ENCODE measurements at places on chromosomes 16 and 17. TPM values are rescaled to one million over a fixed set of nuclear protein-coding genes. Genes with fewer than 3 reads are reported as not detected.
A peak's percentile ranks its signal among the peaks of the same experiment; 100 is the strongest.

GRCh38 chr16:65054457-65054856 is 67.4 kb downstream of the CDH11 start:
- peak; percentile 50 for DNase-seq

- no peak for DNase-seq
These were observed 20.9 kb downstream of the SMIM36 start for GRCh38 chr17:55490376-55490775.

GRCh38 chr17:17067257-17067656 is 25.0 kb downstream of the MPRIP start:
- DNase-seq: peak; percentile 57

Gene NLE1
- 11.7 TPM for total RNA-seq

DNA sequence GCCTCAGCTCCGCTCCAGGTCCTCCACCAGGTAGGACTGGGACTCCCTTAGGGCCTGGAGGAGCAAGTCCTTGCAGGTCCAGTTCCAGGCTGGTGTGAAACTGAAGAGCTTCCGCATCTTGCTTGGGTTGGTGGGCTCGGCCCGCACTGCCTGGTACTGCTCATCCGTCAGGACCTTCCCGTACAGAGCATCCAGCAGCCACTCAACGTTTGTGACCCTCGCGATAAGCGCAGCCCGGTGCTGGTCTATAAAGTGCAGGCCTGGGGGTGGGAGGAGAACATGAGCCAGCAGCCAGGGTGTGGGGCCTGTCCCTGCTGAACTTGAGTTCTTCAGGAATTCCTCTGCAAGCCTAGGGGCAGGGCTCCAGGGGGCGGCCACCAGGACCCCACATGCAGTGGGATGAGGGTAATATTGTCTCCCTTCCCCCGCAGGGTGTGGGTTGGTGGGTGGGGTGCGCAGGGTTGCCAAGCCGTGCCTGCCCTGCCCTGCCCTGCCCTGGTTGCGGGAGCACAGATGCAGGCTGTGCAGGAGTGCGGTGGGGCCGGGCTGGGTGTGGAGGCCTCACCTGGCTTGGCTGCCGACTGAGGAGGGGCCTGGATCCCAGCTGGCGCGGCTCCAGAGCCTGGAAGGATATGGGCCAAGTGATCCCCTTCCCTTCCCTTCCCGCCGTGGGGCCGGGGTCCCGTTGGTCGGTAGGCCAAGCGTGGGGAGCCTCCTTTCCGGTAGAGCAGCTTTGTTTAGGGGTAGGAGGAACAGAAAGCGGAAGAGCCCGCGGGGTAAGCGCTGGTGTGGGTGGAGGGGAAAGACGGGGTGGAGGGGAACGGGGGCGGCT is 762 bp downstream of the PYCARD start:
- DNase-seq: no peak

DNA sequence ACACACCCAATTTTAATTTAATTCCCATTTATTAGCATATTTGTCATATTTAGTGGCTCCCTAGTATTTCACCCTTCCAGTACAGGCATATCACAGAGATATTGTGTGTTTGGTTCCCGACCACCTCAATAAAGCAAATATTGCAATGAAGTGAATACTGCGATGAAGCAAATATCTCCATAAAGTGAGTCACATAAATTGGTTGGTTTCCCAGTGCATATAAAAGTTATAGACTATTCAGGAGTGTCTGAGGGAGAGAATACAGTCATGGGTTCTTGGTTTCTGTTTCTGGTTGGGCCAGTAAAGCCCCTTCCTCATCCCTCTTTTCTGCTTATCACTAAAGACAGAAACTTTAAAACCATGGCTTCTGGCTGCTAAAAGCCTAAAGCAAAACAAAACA is 295.4 kb upstream of the AXIN2 start:
- DNase-seq: peak; percentile 22

Gene C17orf50
- not detected for total RNA-seq

Gene DNAH9
- total RNA-seq: not detected

DNA sequence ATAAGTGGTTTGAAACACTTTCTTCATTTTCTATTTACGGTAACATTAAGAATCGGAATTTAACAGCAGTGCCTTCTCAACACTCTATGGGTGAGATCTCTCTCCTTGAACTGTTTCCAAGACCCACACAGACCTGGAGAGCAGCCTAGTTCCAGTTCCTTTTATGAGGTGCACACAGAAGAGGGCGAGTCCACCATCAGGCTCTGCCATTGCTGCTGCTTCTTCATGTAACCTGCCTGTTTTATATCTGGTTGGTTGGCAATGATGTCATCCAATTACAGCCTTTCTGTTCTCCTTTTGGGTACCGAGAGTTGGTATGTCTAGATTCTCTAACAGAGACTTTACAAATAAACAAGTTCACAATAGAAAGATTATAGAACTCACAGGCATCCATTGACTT is 225.7 kb downstream of the UTP18 start:
- DNase-seq: no peak

GRCh38 chr17:43768943-43769342 is 9.8 kb downstream of the DUSP3 start:
- no peak for DNase-seq

- DNase-seq: peak; percentile 49
These were observed 2.3 kb downstream of the TGFB1I1 start for GRCh38 chr16:31474173-31474714.

DNA sequence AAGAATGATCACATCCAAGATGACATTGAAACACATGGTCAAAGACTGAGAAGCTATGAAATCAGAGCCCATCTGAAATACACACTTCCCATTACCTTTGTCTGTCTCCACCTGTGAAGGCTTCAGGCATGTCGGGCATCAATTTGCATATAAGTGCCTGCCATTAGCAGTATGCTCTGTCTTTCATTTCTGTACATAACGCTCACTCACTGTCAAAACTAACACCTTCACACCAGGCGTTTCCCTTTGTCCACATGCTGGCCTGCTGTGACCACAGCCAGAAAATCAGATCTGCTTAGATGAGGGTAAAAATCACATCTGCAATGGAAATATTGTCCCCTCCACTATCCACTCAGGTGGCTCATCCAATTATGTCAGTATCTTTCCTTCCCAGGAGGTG is 524.8 kb downstream of the TOX3 start:
- no peak for DNase-seq

- no peak for DNase-seq
These were observed 22.3 kb upstream of the PECAM1 start for GRCh38 chr17:64412944-64413381.

- DNase-seq: no peak
These were observed 484.0 kb downstream of the WWOX start for GRCh38 chr16:78583441-78583840.

DNA sequence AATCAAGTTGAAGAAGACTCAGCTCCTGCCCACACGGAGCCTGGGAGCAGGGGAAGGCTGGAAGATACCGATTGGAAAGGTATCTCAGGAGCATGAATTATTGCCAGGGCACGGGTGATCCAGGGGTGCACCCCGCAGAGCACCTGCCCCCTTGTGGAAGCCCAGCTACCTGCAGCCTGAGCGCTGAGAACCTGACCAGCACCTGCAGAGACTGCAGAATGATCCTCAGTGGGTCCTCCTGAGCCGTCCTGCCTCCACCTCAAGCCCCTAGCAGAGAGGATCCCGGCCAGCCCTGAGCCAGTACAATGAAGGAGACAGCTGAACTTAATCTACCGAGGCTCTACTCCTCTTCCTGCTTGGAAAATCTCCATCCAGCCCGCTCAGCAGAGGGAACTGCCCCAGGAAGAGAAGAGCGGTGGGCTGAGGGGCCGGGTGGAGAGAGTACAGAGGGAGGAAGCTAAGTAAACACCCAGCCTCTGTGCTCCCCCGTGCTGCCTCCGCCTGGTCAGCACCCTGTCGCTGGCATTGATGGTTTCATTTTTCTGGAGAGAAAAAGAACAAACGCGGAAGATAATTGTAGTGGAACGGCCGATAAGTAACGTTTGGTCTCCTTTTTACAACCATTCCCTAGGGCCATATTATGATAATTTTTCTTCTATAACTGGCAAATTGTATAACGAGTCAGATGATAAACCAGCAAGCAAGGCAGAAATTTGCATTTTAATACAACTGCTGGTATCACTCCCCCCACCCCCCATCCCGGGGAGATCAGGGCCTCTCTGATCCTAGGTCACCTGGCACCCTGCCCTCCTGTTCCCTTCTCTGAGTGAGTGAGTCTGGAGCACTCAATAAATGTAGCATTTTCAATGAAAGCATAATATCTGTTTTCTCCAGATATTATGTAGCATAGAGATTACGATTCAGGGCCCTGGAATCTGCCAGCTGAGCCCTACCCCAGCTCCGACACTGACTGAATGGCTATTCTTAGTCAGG is 204.5 kb upstream of the RPL38 start:
- no peak for DNase-seq

- peak; percentile 46 for DNase-seq
These were observed 22.7 kb downstream of the CYTH1 start for GRCh38 chr17:78759203-78759968.

Gene TP53TG3C
- total RNA-seq: not detected

DNA sequence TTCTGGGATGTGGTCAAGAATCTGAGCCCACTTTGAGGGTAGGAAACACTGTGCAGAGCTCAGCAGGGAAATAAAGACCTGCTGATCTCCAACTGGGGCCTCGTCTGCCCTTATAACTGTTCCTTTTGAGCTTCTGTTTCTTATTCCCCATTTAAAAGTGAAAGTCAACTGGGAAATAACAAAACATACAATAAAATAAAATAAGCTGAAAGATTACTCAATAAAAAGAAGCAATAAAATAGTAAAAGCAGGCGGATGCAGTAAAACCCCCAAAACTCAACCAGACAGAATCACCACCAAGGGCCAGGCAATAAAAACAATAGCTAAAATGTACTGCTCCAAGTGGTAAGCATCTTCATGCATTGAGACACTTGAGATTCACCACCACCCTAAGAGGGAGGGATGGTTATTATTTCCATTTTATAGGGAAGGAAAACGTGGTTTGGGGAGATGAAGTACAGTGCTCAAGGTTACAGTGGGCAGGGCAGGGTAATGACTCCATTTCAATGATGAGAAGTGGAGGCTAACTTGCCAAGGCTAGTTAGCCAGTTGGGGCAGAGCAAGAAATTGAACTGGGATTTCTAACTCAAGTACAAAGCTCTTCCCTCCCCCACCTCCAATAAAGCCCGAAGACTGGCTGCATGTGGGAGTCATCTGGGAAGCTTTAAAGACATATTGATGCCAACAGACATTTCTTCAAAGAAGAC is 6.4 kb upstream of the SPACA3 start:
- DNase-seq: no peak

Gene AMZ2
- total RNA-seq: 170 TPM

DNA sequence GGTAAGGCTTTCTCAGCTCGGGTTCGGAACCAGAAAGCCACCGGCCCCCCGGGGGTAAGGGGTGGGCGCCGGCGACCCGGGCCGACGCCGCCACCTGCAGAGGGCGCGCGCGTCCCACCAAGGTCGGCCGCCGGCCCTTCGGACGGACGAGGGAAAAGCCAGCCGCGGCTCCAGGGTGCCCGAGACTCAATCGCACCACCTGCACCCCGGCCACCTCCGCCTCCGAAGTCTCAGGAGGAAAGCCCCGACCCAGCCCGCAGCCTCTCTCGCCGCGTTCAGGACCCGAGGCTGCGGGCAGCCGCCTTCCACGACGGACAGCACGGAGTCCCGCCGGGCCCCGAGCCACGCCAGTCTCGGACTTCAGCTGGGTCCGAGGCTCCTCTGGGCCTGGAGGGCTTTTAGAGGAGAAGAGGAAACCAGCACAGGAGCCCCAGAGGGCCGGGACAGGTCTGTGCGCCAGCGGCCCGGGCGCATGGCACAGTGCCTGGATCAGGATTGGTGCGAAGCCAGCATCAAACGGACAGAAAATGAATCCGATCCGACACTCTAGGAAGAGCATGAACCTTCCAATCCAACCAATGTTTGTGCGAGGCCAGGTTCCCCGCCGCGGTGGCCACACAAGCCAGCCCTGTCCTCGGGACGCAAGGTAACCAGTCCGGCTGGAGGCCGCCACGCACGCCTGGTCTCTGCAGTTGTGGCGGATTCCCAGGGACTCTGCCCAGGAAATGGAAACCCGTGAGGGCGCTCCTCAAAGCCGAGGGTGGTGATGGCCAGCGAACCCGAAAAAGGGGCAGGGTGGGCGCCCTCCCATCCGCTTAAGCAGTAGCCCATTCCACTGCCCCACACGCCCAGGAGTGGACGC is 6.7 kb downstream of the CBX8 start:
- no peak for DNase-seq

Gene STAC2
- not detected for total RNA-seq

DNA sequence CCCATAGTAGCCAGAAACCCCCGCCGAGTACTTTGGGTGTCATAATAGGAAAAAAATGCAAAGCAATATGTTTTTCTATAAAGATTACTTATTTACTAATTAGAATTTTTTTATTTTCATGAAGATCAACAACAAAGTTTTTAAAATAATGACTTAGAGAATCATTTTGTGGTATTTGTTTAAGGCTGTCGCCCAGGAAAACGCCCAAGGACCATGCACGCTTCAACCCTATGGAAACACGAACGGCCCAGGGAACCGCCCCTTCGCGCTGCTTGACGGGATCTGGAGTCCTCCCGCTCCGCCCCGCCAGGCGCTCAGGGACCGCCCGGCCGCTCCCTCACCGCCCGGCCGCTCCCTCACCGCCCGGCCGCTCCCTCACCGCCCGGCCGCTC is 408 bp upstream of the KPNA2 start:
- no peak for DNase-seq

DNA sequence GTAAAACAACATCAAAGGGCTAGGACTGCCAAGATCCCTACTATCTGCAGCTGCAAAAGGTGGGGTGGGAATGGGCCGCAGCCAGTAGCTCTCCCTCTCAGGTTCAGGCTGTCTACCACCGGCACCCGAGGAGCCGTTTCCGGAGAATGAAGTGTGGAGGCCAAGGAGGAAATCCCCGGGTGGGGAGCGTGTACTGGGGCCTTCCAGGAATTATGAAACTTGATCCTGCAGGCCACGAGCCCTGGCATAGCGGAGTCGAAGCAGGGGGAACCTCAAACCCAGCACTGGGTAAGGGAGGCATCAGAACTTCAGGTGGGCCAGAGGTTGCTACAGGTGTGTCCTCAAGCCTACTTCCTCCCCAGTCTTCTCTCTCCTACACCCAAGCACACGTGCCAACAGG is 5.1 kb downstream of the INPP5K start:
- DNase-seq: peak; percentile 52

Gene PRR35
- total RNA-seq: not detected

- DNase-seq: no peak
These were observed 76.1 kb downstream of the FTO start for GRCh38 chr16:53780051-53780450.

Gene TBC1D3C
- total RNA-seq: not detected

DNA sequence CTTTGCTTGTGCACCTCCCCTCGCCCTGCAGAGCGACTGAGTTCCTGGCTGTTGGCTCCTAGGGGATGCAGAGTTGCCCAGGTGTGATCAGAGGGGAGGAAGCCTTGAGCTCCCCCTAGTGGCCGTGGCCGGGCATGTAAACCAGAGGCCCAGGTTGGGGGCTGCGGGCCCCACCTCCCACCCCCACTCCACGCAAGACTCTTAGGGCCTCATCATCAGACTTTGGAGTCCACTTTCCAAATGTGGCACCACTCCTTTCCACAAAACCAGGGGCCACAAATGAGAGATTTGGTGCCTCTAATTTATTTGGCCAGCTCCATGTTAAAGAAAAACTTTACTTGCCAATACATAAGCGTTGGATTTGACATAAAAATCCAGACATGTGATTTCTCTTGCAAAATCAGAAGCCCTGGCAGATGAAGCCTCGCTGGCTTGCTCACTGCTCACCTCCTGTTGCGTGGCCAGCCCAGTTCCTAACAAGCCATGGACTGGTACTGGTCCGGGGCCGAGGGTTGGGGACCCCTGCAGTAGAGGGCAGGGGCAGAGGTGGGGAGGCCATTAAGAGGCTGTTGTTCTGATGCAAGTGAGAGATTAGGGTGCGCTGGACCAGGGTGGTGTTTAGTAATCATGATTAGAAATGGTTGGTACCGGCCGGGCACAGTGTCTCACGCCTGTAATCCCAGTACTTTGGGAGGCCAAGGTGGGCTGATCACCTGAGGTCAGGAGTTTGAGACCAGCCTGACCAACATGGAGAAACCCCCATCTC is 28.7 kb upstream of the GAS7 start:
- peak; percentile 22 for DNase-seq

Gene PRKAR1A
- 308 TPM for total RNA-seq
